Stromal cell of bone marrow (primary cell): ENCODE measurements at places on chromosomes 2 and 18.

DNA sequence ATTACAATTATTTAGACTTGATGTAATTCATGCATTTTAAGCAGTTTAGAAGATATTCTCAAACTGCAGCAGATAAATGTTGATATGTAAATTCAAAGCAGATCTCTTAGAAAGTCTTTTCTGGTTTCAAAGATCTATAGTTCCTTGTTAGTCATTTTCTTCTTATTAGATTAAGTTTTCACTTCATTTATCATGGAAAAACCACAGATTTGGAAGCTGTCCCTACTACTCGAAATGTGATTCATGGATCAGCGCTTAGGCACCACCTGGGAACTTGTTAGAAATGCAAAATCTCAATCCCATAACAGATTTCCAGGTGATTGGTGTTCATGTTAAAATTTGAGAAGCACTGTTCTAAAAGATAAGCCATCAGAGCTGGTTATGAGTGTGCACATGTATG is 92.8 kb upstream of the CDH2 start:
- no peak for DNase-seq

GRCh38 chr2:80893711-80894110 is 589.2 kb upstream of the LRRTM1 start:
- DNase-seq: no peak

GRCh38 chr2:236294647-236295046 is 30.4 kb upstream of the ASB18 start:
- no peak for DNase-seq

- no peak for DNase-seq
Observed at GRCh38 chr2:16119741-16120140, 179.4 kb downstream of the MYCN start.

DNA sequence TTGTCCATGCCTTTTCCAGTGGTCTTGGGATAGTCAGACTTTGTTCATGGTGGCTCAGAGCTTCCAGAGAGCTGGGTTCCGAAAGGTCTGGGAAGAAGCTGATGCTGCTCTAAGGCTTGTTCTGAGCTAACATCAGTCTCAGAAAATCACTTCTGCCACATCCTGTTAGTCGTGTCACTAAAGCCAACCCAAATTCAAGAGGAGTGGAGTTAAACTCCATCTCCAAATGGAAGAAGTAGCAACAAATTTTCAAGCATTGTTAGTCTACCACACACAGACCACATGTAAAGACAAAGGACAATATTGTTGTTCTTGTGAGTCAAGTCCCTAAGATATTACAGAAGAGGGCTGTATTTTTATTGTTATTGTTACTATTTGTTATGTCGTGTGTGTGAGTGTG is 77.8 kb downstream of the PID1 start:
- no peak for DNase-seq

DNA sequence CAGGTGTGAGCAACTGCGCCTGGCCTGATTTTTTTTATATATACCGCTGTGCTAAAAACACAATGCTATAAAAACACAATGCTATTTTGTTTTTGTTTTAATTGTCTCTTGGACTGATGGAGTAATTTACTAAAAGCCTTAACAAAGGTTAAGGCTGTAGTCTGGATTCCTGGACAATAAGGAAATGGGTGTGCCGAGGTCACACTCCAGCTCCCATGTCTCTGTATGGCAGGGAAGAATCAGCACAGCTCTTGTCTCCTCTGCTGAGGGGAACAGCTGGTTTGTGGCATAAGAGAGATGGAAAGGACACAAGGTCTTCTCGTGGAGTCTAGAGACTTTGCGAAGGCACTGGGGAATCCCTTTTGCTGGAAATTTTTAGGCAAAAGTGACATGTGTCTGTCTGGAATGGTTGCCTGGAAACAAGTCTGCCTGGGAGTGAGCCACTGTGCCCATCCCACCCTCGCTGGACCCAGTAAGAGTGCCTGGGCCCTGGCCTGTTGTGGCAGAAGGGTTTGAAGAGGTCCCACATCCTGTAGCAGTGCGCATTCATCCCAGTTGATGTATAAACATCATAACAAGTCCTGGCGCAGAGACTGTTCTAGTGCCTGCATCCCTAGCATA is 73.1 kb downstream of the MAPK4 start:
- DNase-seq: no peak

DNA sequence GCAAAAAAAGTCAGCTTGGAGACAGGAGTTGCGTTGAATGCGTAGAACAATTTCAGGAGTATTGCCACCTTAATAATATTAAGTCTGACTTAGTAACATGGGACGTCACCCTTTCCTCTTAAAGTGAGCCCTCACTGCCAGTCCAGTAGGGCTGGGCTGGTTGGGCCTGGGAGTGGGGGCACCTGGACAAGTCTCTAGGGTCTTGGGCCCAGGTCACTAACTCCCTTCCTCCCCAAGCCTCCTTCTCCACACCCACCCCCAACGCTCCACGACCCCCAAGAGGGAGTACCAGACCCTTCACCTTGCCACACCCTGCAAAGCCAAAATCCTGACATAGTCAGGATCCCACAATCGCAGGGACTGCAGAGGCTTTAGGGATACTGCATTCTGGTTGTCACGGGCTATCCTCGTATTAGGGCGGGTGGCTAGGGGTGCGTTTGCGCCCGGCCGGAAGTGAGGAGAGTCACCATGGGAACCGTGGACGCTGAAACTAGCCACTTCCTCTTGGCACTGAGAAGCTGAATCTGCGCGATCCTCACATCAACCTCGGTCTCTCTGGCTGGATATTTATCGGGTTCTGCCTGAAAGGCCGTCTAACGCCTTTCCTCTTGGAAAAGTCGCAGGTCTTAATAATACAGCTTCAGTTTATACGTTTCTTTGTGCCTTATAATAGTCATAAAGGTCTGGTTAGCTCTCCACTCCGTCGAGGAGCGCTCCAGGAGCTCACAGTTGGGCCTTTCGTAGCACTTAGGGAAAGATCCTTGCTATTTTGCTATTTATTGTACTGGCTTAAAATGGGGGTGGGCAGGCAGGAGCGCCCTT is 10.3 kb upstream of the CXXC1 start:
- DNase-seq: peak; percentile 38

DNA sequence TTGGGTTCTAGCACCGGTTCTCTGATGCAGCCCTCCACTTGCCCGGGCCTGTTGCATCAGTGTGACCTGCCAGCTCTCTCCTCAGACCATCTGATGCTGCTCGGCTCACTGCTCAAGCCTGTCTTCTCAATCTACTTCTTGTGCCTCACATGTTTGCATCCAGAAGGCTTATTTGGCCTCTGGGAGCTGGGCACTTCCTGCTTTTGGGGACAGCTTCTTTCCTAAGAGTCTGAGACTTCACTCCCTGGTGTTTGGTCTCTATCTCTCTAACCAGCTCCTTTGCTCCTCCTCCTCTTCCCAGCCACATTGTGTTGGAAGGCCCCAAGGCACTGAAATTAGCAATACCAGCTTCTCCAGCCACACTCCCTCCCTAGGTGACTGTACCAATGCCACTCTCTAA is 212.8 kb downstream of the CDCA7 start:
- DNase-seq: no peak

GRCh38 chr2:234399451-234400246 is 97.2 kb downstream of the ARL4C start:
- no peak for DNase-seq

- no peak for DNase-seq
Observed at GRCh38 chr18:37364237-37364636, 201.4 kb downstream of the CELF4 start.

DNA sequence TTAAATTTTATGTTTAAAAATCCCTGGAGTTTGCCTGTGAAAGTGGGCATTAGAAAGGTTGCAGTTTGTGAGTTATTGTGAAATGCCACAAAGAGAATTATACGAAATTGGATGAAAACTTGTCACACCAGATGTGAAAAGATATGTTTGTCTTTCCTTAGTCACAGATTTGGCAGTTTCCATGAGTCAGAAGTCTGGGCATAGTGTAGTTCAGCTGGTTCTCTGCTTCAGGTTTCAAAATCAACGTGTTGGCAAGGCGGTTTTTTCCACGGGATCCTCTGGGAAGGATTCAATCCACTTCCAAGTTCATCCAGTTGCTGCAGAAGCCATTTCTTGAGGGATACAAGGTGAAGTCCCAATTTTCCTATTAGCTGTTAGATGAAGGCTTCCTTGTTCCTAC is 658.0 kb upstream of the CDH2 start:
- DNase-seq: peak; percentile 89

DNA sequence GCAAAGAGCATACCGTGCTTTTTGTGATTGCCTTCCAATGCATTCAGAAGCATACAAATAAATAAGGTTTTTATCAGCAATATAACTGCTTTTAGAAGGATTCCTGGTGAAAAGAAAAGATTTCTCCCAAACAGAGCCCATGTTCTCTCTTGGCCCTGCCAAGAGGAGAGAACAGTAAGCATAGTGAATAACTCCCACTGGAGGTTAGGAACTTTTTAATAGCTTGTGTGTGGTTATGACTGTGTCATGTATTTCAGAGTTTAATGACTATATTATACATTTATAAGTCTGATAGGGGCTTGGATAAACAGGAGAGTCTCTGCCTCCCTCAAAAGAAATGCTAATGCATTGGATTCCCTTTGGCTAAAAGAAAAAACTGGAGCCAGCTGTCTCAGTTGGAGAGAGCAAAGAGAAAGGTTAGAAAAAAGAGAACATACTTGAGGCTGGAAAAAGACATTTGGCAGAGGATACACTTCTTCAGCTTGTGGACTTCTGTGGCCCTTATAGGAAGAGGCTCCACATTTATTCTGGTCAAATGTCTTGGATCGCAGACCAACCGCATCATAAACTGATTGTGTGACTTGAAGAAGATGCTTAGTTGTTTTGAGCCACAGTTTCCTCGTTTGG is 63.0 kb upstream of the SPRED2 start:
- DNase-seq: peak; percentile 30

- DNase-seq: peak; percentile 84
Observed at GRCh38 chr2:188787021-188787657, 187.0 kb upstream of the COL3A1 start.

GRCh38 chr2:234500394-234501006 is 3.6 kb upstream of the ARL4C start:
- DNase-seq: peak; percentile 53

- no peak for DNase-seq
Observed at GRCh38 chr2:102401456-102401855, 21.5 kb upstream of the IL18RAP start.

DNA sequence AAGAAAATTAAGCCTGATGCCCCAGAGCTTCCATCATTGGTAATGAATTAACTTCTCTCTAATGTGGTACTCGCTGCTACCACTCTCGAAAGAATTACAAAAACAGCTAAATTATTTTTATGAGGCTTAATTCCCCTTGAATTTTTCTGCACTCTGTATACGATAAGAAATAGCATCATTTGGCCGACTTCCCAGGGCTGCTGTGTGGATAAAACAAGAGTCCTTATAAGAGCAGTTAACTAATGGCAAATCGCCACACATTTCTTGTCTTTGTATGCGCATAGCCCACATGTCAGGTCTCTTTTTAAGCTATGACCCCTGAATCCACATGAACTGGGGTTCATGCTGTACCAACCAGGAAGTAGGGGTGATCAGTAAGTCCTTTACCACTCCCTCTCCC is 668.4 kb downstream of the TMEM182 start:
- no peak for DNase-seq

- DNase-seq: no peak
Observed at GRCh38 chr2:14543284-14543683, 89.2 kb upstream of the LRATD1 start.

DNA sequence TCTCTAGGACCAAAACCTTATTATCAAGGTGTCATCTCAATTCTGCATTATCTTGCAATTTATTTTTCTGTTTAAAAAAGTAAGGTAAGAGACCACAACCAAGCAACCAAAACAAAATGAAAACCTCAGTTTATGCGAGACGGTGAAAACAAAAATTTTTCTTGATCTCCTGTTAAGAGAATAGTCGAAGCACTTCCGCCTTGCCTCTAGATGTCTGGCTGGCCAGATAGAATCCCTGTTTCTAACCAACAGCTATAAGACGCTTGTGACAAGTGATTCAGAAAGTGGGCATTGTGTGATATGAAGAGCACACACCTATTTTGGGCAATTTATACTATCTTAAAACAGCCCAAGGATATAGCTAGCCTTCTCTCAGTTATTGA is 51.2 kb downstream of the MGAT5 start:
- no peak for DNase-seq

DNA sequence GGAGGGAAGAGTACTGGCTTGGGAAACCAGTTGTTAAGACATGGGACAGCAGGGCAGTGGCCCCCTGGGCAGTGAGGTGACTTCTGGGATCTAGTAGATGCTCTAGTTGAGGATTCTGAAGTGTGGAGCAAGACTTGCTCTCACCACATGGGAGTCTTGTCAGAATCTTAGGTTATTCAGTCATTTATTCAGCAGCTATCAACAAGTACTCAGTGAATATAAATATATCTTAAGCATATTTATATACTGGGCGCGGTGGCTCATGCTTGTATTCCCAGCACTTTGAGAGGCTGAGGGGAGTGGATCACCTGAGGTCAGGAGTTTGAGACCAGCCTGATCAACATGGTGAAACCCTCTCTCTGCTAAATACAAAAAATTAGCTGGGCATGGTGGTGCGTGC is 20.0 kb downstream of the STON1 start:
- no peak for DNase-seq

DNA sequence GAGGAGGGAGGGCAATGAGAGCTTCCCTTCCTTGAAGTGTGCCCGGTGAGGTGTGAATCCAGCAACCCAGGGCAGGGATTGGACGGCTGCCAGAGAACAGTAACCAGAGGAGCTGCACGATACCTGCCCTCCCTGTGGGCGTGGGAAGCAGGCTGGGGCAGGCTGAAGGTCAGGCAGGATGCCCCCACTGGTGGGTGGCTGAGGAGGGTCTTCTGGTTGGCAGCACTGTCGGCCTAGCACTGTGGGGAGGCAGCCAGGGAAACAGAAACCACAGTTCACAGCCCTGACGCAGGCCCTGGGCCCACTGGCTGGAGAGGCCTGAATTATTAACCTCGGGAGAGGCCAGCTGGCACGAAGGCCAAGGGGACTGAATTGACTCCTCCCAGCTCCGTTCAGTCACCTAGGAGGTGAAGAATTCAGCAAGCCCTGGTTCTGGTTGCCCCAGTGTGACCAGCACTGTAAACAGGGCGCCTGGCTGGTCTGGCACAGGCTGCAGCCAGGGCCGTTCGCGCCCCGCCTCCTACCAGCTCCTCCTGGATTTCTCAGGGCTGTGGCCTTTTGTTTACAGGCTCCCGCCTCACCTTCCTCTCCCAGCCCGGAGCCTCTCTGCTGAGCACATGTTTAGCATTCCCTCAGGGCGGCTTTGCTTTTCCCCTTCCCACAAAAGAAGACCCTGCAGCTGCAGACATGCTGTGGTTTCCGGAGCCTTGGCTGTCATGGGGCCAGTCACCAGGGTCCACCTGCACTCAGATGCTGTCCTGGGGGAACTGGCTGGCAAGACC is 97.8 kb downstream of the B3GNT2 start:
- DNase-seq: no peak

GRCh38 chr2:206978746-206979145 is 39.4 kb downstream of the CPO start:
- DNase-seq: peak; percentile 78

- no peak for DNase-seq
Observed at GRCh38 chr18:51248685-51249084, 51.2 kb upstream of the MEX3C start.

DNA sequence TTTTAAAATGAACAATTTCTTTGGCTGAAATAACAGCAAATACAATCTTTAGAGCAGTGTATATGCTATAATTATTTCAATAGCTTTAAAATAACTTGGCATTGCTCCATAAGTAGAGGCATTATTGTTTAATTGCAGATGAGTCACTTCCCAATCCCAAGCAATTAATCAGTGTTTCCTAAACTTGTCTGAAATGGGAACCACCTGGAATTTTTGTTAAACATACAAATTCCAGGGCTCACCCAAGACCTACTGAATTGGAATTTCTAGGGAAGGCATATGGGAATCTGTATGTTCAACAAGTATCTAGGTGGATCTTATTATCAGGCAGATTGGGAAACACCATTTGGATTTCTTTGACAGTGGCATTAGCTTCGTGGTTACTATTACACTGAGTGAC is 27.1 kb upstream of the FMNL2 start:
- DNase-seq: no peak
